ENCODE measurements at places on chromosomes 2 and 18.

DNA sequence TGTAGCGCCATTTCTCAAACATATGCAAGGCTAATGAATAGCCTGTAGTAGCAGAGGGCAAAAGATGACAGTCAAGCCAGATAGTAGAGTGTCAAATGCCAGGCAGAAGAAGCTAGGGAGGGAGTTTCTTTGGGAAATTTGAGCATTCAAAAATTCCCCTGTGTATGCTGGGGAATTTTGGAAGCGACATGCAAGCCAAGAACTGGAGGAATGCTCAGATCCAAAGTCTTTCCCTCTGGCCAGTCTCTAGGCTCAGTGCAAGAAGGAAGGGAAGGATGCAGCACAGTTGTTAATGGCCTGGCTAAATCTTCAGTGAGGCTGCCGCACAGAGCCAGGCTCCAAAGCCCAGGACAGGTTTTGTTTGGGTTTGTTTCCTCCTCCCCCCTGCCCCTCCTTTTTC is 59.9 kb downstream of the ATP9B start:
- no peak for DNase-seq

- no peak for DNase-seq
These were observed 1.3 kb downstream of the SALL3 start for GRCh38 chr18:78980777-78981380.

- no peak for DNase-seq
These were observed 81.2 kb downstream of the NEDD4L start for GRCh38 chr18:58125183-58125582.

- DNase-seq = no peak
These were observed 21.7 kb upstream of the CTAGE1 start for GRCh38 chr18:22439447-22439846.

GRCh38 chr18:67525328-67526099 is 9.0 kb upstream of the DSEL start:
- no peak for DNase-seq

- no peak for DNase-seq
These were observed 3.3 kb downstream of the VPS54 start for GRCh38 chr2:64015898-64016297.

GRCh38 chr18:73940721-73941120 is 206.9 kb downstream of the FBXO15 start:
- DNase-seq = no peak

GRCh38 chr18:10094154-10094553 is 180.3 kb downstream of the VAPA start:
- DNase-seq = no peak

GRCh38 chr2:197946562-197946961 is 142.2 kb downstream of the PLCL1 start:
- no peak for DNase-seq

DNA sequence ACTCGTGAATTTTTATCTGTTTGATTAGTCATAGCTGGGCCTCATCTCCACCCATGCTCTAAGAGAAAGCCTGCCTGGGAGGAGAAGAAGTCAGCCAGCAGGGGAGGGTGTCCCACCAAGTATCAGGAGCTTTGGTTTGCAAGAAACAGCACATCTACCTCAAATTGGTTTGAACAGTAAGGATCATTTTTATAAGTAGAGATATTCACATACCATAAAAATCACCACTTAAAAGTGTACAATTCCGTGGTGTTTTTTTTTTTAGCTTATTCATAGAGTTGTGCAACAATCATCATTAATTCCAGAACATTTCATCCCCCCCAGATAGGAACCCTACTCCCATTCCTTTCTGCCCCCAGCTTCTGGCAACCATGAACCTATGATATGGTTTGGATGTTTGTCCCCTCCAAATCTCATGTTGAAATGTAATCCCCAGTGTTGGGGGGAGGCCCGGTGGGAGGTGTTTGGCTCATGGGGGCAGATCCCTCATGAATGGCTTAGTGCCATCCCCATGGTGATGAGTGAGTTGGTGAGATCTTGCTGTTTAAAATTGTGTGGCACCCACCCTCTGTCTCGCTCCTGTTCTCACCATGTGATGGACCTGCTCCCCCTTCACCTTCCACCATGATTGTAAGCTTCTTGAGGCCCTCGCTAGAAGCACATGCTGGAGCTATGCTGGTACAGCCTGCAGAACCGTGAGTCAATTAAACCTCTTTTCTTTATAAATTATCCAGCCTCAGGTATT is 36.2 kb upstream of the HS6ST1 start:
- DNase-seq = peak; percentile 53

GRCh38 chr2:31558401-31559295 is 22.1 kb downstream of the SRD5A2 start:
- no peak for DNase-seq

DNA sequence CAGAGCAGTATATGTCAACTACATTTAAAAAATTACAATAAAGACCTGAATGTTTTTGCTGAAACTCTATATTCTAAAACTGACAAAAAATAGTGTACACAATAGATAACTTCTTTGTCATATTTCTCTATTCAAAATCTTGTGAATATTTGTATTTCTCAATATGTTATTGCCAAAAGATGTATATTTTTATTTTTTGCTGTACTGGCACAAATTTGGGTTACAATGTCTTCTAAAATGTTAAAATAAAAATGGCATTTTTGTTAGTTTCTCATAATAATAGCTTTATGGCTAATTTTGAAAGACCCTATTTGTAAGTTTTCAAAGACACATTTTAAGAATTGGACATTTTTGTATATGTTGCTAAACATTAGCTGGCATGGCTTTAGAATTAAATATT is 630 bp upstream of the ARHGEF33 start:
- DNase-seq = no peak

DNA sequence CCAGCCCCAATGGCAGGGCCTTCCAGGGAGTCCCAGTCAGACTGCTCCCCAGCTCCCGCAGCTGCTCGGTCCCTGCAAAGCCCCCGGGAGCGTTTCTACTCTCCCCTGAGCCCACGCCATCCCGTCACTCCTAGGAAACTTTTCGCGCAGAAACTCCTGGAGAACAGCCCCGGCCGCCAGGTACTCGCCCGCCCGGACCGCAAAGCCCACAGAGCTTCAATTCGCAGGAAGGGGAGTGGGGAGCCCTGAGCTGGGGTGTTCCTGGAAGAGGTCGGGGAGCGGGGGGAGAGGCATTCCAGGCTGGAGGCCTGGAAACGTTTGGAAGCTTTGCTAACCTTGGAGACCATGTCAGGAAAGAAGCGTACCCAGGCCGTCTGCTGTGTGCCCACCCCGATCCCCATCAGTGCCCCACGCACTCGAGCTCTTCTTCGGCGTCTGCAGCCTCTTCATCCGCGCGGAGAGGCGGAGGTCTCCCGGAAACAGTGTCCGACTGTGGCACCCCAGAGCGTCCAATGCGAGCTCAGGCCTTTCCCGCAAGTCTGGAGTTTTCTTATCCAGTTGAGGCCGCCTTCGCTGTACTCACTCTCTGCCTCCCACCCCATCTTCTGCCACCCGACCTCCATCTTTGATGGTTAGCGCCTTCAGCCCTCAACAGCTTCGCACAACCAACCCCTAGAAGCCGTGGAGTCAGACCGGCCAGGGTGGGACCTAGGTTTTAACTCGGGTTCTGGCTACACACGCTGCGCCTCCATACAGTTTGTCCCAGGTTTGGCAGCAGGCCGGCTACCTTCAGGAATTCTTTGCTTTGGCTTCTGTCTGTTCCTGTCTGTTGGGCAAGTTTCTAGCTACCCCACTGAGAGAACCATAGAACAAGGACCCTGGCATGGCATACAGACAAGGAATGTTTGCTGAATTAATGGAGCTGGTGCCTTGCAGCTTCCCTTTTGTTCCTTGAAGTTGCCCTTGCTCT is 3.7 kb downstream of the PCGF1 start:
- DNase-seq = no peak

GRCh38 chr2:221518201-221518934 is 53.7 kb downstream of the EPHA4 start:
- peak; percentile 13 for DNase-seq

DNA sequence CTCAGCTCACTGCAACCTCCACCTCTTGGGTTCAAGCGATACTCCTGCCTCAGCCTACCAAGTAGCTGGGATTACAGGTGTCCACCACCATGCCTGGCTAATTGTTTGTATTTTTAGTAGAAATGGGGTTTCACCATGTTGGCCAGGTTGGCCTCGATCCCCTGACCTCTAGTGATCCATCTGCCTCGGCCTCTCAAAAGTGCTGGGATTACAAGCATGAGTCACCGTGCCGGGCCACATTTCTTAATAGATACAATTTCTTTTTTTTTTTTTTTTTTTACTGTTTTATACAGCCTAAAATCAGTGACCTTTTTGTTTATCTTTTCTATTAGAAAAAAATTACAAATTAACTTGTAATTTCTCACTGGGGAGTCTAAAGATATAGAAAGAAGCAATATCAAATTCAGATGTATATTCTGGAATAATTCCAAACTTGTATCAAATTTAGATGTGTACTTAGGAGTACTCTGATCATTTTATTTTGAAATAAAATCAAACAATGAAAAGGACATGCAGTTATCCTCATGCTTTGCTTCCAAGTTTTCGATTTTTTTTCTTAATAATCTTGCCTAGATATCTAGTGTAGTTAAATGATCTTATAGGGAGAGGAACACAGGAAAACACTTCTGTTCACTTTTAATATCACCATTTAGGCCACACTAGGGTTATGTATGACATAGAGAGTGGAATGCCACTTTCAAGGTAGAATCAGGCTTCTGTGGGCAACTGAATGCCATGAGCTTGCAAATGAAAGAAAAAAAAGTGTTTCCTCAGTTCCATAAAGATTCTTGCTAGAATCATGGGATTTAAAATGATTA is 1089.3 kb downstream of the SUCLG1 start:
- no peak for DNase-seq

GRCh38 chr2:64141674-64142405 is 2.4 kb downstream of the PELI1 start:
- DNase-seq = peak; percentile 12

GRCh38 chr2:214497489-214497888 is 86.6 kb downstream of the VWC2L start:
- no peak for DNase-seq

DNA sequence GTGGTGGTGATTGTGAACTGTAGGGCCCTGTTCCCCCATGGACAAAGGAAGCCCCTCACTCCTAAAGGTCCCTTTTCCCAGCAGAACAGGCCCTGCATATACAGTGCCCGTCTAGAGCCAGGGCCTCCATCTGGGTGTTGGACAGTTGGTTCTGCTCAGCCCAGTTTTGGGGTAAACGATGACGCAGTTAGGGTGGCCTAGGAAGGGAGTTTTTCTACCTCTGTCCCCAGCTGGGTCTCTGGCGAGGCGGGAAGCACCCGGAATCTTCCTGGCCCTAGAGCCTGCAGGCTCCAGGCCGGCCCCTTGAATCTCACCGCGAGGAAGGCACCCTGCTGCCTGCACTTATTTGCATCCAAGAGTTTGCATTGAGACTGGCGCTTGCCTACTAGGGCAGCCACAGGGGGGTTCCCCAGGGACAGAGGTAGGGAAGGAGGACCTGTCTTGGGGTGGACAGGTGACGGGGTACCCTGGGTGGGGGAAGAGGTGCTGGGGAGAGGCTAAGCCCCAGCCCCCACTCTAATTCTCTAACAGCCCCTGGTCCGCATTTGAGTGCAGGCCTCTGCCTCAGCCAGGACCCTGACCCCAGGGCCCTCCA is 529 bp upstream of the MTA3 start:
- no peak for DNase-seq

GRCh38 chr2:100909534-100910081 is 89.7 kb downstream of the NPAS2 start:
- no peak for DNase-seq

DNA sequence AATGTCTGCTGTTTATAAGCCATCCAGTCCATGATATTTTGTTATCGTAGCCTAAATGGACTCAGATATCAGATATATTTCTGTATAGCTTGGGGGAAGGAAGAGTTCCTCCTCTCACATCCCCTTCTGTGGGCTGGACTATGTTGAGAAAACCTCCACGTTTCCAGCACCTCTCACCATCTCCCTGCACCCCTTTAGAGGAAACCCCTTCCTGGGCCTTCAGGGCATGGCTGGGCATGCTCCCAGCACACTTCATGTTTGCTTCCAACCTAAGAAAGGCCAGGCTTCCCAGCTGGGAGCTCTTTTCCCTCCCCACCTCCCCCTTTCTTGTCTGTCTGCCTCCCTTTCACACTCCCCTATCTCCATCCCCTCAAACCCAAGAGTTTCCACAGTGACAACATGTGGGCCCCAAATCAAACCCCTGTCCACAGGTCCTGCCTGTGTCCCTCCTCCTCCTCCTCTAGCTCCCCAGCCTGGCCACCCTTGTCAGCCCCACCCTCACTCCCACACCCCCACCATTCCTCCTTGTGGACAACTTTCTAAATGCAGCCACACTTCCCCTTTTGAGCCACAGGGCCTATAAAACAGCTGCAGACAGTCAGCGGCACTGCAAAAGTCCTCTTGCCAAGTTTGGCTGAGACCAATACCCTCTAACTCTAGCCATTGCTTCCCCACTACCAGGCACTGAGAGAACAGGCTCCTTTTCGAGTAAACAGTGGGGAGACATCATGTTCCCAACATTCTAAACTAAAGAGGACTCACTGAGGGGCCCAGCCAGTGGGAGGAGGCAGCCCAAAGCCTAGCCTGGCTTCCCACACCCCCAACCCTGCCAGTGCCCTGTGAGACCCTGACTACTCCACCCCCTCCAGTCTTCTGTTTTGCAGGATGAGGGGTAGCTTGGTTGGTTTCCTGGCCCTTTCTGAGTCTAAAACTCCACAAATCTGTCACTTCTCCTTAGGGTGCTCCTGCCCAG is 120.5 kb downstream of the ZFP36L2 start:
- peak; percentile 75 for DNase-seq

DNA sequence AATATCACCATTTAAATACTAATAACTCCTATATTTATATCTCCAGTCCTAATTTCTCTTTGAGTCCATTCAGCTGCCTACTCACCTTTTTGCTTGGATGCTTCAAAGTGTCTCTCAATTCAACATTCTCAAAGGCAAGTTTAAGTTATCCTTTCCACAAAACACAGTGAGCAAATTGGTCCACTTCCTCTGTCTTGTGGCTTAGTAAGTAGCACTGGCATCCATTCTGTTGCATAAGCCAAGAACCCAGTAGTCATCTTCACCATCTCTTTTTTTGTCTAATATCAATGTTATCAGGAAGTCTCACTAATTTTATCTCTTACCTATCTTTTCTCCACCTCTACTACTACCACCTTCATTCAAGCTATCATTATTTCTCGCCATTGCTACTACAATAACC is 27.4 kb upstream of the IL1RL1 start:
- no peak for DNase-seq

DNA sequence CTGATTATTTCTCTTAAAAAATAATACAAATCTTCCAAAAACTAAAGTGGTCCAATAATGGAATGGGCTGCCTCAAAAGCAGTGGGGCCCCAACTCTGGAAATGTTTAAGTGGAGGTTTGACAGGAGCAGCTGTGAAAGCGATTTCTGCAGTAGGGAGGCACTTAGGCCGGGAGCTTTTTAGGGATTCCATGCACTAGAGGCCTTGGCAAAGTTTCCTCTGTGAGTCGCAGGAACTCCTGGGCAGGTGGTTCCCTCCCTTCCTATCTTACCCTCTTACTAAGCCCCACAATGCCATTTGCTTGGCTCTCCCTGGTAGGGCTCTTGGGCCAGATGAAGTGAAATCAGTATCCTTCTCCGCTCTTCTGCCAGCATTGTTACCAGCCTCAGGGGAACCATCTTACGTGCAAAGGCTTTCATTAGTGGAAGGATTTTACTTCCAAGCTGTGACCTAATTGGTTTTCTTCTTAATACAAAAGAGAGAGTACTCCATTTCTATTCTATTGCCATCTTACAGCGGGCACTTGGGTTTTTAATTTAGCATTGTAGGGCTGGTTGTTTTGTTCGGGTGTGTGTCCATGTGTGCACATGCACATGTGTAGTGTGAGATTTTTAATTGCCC is 34.3 kb upstream of the C18orf32 start:
- no peak for DNase-seq

GRCh38 chr18:72232644-72233043 is 311.5 kb downstream of the CBLN2 start:
- DNase-seq = no peak

All from hematopoietic multipotent progenitor cell treated with erythropoietin and hydrocortisone succinate and interleukin-3 and kit ligand, for 8 days (in vitro differentiated cells).